Foreskin fibroblast (primary cell): ENCODE measurements at places on chromosomes 3 and 15.

DNA sequence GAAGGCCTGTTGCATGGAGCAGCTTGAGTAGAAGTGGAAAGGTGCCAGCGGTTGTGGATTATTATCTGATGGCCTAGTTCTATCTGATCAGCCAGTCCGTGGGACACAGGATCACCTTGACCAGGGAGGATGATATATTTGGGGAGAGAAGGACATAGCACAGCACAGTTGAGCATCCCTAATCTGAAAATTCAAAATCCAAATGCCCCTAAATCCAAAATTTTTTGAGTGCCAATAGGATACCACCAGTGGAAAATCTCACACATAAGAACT is 6.0 kb downstream of the CSPG4 start:
- no peak for DNase-seq

DNA sequence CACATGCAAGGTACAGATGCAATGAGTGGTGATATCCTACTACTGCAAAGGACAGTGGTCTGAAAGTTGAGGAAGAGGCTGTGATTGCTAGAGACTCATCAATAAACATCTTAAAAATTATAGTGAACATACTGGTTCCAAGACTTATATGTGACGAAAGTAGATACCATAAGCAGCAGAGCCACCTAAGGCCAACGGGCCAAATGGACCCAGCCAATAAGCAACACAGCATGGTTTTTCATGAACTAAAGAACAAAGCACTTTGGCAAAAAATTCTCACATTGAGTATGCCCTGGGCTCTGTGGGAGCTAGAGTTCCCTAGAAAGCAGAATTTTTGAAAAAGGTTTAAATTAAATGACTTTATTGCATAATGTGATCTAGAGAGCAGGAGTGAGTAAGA is 272.1 kb downstream of the SI start:
- DNase-seq: no peak

GRCh38 chr15:70033109-70033508 is 64.6 kb downstream of the TLE3 start:
- no peak for DNase-seq

- peak; percentile 15 for DNase-seq
Measured at GRCh38 chr3:29555590-29555989, 274.7 kb downstream of the RBMS3 start.

DNA sequence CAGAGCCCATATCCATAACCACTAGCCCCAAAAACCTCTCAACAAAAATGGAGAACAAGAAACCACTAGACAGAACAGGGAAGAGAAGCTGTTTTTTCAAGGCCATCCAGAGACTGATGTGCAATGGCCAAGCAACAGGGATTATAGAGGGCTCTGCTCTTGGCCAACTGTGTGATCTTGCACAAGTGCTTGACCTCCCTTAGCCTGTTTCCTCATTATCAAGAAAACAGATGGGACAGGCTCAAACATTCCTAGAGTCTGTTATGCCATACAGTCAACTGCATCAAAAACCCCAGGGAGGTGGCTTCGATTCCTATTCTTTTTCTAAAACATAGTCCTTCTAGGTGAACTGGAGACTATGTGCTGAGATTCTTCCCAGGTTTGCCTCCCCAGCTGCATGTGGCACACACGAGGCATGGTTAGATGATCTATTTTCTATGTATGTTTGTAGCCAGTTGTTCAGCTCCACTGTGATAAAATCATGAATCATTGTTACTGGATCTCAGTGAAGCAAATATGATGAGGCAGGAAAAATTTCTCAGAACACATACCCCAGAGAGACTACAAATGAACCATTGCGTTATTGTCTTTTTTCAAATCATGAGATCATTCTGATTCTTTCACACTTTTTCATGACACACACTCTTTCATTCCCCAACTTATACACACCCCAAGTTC is 132.9 kb upstream of the TGFBR2 start:
- DNase-seq: peak; percentile 86

- no peak for DNase-seq
Measured at GRCh38 chr15:25019434-25019833, 64.6 kb downstream of the SNRPN start.

DNA sequence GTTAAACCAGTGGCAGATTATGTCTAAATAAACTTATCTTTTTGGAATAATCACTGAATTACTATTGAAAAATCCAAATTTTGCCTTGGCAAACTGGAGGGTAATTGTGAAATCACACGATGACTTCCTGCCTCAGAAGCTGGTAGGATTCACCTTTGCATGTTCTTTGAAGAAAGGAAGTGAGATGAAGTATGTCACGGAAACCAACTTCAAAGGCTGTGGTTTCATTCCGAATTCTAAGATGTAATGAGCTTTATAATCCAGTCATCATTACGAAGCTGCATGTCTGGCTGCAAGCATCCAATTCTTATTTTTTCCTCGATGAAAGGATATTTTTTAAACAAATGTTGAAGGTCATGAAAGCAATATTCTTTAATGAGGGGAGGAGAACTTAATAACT is 15.0 kb upstream of the ZBED2 start:
- DNase-seq: no peak

GRCh38 chr3:139555249-139555648 is 15.7 kb upstream of the RBP1 start:
- peak; percentile 23 for DNase-seq

GRCh38 chr3:105774444-105775180 is 94.2 kb downstream of the CBLB start:
- DNase-seq: no peak

GRCh38 chr3:188789251-188789650 is 382.5 kb upstream of the TPRG1 start:
- DNase-seq: no peak

GRCh38 chr3:73815966-73816365 is 191.2 kb upstream of the PDZRN3 start:
- DNase-seq: no peak

GRCh38 chr3:67362686-67363085 is 291.7 kb downstream of the SUCLG2 start:
- DNase-seq: no peak
